IPS DF 19.7 (cell line): ENCODE measurements at places on chromosomes 16 and 17.

DNA sequence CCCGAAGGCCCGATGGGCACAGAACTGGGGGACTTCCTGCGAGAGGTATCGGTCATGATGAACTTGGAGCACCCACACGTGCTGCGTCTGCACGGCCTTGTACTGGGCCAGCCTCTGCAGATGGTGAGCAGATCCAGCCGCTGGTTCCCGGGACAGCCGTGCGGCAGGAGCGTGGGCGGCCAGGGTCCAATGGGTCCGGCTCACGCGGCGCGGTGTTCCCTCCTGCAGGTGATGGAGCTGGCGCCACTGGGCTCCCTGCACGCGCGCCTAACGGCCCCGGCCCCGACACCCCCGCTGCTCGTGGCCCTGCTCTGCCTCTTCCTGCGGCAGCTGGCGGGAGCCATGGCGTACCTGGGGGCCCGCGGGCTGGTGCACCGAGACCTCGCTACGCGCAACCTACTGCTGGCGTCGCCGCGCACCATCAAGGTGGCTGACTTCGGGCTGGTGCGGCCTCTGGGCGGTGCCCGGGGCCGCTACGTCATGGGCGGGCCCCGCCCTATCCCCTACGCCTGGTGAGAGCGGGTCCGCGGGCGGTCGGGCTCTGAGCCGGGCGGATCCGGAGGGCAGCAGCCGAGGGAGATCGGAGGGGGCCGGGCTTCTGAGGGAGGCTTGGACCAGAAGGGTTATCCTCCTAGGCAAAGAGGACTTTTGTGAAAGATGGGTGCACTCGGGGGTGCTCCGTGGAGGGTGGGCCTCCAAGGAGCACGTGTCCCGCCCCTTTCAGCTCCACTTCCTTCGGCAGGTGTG, 3.0 kb downstream of the TNK1 start:
- DNase-seq: no peak

DNA sequence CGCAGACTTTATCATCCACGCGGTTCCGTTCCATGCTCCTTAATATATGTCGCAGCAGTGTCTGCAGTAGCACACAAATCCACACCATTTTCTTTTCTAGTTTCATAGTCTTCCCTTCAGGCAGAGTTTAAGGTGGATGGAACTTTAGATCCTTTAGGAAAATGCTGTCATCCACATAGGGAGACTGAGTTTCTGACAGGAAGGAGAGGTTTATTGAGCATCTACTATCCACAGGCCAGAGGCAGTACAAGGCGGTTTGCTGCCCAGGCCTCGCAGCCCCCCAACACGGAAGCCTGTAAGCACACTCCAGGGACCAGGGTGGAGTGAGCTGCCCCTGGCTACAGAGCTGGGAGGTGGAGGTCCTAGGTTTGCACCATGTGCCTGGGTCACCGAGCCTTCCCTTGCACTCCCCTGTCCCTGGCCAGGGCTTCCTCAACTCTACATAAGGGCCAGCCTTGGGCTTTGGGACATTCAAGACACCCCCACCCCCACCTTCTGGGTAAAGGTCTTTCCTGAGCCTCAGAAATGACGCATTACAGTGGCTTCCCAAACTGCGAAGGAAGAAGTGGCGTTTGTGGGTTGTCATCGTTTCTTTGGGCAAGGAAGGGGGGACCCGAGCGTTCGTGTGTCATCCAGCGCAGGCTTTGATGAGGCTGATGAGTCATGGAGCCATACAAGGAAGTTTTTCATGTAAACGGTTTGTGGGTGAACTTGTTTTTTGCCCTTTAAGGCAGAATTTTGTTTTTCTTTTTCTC, 146.5 kb upstream of the PLCG2 start:
- no peak for DNase-seq

- DNase-seq: no peak
Observed at GRCh38 chr17:32136856-32137255, 5.4 kb upstream of the RHOT1 start.

DNA sequence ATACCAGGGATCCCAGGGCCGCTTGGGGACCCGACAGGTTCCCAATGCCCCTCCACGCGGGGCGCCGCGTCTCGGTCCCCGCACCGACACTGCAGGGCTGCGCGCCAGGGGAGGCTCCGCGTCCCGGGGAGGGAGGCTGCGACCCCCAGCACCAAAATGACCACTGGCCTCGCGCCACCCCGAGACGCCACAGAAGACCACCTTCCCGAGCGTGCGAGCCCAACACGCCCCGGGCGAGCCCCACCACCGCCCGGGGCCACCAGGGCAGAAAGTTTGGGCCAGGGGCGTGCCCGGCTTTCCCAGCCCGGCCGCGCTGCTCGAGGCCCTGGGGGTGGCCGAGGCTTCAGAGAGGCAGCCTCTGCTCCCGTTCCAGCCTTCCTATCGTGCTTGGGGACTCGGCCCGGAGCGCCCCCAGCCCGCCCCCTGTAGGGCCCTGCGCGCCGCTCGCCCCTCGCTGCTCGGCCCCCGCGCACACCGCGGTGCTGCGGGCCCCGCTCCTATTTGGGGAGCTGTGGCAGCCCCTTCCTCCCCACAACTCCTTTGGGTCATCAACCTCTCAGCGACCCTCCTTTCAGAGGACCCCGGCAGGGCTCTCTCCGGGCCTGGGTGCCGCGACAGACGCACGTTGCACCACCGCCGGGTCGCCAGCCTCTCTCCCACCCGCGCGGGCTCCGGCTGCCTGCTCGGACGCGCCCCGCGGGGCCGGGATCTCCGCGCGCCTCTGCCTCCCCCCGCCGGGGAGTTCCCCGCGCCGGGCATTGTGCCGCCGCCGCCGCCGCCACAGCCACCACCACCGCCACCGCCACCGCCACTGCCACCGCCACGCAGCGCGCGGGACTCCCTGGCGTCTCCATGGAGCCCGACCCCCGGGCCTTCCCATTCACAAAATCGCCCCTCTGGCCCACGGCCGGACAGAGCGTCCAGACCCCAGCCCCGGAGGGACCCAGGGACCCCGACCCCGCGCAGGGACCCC, 892 bp downstream of the RBFOX3 start:
- no peak for DNase-seq
